ENCODE measurements at places on chromosomes 11 and 22. TPM values are rescaled to one million over a fixed set of nuclear protein-coding genes. Genes with fewer than 3 reads are reported as not detected.
A peak's percentile ranks its signal among the peaks of the same experiment; 100 is the strongest.

The CYB5R2 gene
- total RNA-seq, result 8.3 TPM

The KCNQ1OT1 gene
- 5.4 TPM for total RNA-seq

The PLAAT4 gene
- total RNA-seq, result 39.8 TPM

The GAL gene
- not detected for total RNA-seq

The LIF gene
- 6.6 TPM for total RNA-seq

The PATE2 gene
- total RNA-seq, result not detected

The C11orf21 gene
- total RNA-seq, result 1.4 TPM

The GGTLC3 gene
- total RNA-seq, result not detected

GRCh38 chr22:26970809-26971394, 313.5 kb downstream of the MIAT start:
- H3K27me3 ChIP-seq, result no peaks in the 10 kb centered on the region
- H3K4me1 ChIP-seq, result no peaks in the 10 kb centered on the region
- H3K36me3 ChIP-seq, result no peaks in the 10 kb centered on the region
- H3K27ac ChIP-seq, result no peak overlapping the region

GRCh38 chr11:130763087-130763980, 152.9 kb downstream of the SNX19 start:
- no peaks in the 10 kb centered on the region for H3K4me1 ChIP-seq
- H3K27ac ChIP-seq, result no peak overlapping the region
- no peak overlapping the region for H3K4me3 ChIP-seq
- H3K27me3 ChIP-seq, result no peaks in the 10 kb centered on the region

- no peaks in the 10 kb centered on the region for H3K27me3 ChIP-seq
- H3K4me1 ChIP-seq, result peaks cover 2% of the 10 kb centered on the region
- H3K36me3 ChIP-seq, result no peaks in the 10 kb centered on the region
- H3K27ac ChIP-seq, result no peak overlapping the region
- no peak for DNase-seq
Observed at GRCh38 chr11:86990515-86990914, 35.3 kb upstream of the FZD4 start.

- H3K4me1 ChIP-seq, result no peaks in the 10 kb centered on the region
- H3K27me3 ChIP-seq, result no peaks in the 10 kb centered on the region
- no peaks in the 10 kb centered on the region for H3K36me3 ChIP-seq
- peak; percentile 88 for DNase-seq
Observed at GRCh38 chr11:125141686-125142535, 22.6 kb upstream of the PKNOX2 start.

DNA sequence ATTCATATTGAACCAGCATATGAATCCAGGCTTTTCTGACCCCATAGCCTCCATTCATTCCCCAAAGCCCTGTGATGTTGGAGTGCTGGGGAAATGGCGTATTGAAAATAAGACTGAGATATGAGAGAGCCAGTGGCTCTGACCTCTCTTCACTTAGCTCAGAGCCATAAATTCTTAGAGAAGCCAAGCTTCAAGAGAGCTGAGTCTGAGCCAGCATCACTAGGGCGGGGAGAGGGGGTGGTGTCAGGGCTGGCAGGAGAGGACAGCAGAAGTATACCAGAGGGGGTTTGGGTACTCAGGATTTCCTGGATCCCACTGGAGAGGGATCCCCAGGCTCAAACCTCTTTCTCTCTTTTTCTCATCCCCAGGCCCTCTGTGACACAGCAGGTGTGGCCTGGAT, 16.7 kb upstream of the MOGAT2 start:
- H3K4me1 ChIP-seq, result no peaks in the 10 kb centered on the region
- no peaks in the 10 kb centered on the region for H3K27me3 ChIP-seq
- no peak for DNase-seq
- no peak overlapping the region for H3K27ac ChIP-seq
- H3K4me3 ChIP-seq, result no peak overlapping the region

GRCh38 chr11:2777871-2778629, 78.3 kb upstream of the KCNQ1OT1 start:
- no peaks in the 10 kb centered on the region for H3K4me1 ChIP-seq
- H3K27ac ChIP-seq, result no peak overlapping the region
- no peak overlapping the region for H3K4me3 ChIP-seq
- H3K27me3 ChIP-seq, result no peaks in the 10 kb centered on the region
- peak; percentile 44 for DNase-seq

DNA sequence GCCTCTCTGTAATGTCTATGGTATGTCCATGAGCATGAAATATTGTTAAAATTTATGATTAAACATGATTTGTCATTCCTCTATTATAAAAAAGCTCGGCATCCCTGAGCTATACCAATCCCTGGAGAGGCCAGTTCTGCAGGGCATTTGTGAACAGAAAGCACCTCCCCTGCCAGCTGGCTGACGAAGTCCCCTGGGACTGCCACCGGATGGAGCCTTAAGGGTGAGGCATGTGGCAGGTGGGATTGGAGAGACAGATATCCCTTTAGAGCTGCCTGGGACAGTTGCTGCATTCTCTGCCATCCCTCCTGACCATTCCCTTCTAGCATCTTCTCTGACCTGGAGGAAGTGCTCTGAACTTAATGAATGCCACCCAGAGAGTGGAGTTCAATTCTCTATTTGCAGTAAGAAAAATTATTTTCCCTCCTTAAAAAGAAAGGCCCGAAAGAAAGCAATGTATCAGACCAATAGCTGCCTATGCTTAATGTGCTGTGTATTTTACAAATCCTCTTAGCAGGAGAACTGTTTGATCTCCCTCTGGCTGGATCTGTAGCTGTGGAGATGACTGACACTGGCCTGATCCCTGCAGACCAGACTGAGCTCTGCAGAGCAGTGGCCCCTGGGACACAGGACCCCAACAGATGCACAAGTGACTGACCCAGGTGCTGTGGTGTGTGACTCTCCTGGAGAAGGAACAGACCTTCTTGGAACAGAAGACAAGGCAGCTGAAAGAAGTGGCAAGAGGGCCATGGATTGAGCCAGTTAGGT, 219.0 kb upstream of the NAV2 start:
- no peaks in the 10 kb centered on the region for H3K36me3 ChIP-seq
- no peaks in the 10 kb centered on the region for H3K4me1 ChIP-seq
- DNase-seq, result no peak

GRCh38 chr11:59756845-59757244, 1.7 kb downstream of the STX3 start:
- peaks cover 2% of the 10 kb centered on the region for H3K4me1 ChIP-seq
- H3K36me3 ChIP-seq, result peaks cover 2% of the 10 kb centered on the region
- H3K27me3 ChIP-seq, result no peaks in the 10 kb centered on the region
- H3K4me3 ChIP-seq, result no peak overlapping the region
- no peak for DNase-seq

GRCh38 chr11:35360055-35360530, 59.3 kb downstream of the SLC1A2 start:
- DNase-seq, result no peak
- no peaks in the 10 kb centered on the region for H3K4me1 ChIP-seq
- H3K27me3 ChIP-seq, result no peaks in the 10 kb centered on the region
- no peaks in the 10 kb centered on the region for H3K36me3 ChIP-seq
- H3K4me3 ChIP-seq, result no peak overlapping the region

DNA sequence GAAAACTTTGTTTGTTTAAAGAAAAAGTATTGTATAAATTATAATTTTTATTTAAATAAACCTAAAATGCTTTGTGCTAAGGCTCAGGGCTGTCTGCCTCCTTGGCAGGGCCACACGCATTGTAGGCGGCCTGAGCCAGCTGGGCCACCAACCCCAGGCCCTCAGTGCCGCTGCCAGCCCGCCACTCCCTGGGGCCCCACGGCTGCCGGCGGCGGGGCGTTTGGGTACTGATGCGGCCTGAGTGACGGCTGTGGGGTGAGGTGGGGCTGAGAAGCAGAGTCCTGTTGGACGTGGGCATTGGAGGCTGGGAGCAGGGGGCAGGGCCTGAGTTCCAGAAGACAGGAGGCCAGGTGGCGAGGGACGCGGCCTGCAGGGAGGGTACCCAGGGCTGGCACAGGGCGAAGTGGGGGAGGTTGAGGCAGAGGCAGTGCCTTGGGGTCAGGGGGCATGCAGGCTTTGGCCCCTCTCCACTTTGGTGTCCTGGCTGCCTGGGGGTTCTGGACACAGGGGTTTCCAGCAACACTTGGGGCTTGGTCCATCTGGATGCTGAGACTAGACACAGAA, 58.3 kb downstream of the CERK start:
- no peak for DNase-seq
- H3K4me3 ChIP-seq, result no peak overlapping the region
- no peaks in the 10 kb centered on the region for H3K4me1 ChIP-seq
- no peaks in the 10 kb centered on the region for H3K36me3 ChIP-seq
- H3K27me3 ChIP-seq, result no peaks in the 10 kb centered on the region
- no peak overlapping the region for H3K27ac ChIP-seq

DNA sequence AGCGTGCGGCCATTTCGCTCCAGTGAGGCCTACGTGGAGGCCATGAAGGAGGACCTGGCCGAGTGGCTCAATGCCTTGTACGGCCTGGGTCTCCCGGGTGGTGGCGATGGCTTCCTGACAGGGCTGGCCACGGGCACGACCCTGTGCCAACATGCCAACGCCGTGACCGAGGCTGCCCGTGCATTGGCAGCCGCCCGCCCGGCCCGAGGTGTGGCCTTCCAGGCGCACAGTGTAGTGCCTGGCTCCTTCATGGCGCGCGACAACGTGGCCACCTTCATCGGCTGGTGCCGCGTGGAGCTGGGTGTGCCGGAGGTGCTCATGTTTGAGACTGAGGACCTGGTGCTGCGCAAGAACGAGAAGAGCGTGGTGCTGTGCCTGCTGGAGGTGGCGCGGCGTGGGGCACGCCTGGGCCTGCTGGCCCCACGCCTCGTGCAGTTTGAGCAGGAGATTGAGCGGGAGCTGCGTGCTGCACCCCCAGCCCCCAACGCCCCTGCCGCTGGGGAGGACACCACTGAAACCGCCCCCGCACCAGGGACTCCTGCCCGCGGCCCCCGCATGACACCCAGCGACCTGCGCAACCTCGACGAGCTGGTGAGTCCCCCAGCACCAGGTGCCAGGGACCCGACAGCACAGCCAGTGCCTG, 1.8 kb downstream of the GAS2L1 start:
- H3K27ac ChIP-seq, result peak overlapping the region; percentile 62
- no peaks in the 10 kb centered on the region for H3K4me1 ChIP-seq
- no peak overlapping the region for H3K4me3 ChIP-seq
- no peaks in the 10 kb centered on the region for H3K27me3 ChIP-seq

GRCh38 chr22:42994917-42995562, 19.9 kb downstream of the PACSIN2 start:
- H3K4me1 ChIP-seq, result peaks cover 7% of the 10 kb centered on the region
- peak overlapping the region; percentile 42 for H3K4me3 ChIP-seq
- no peaks in the 10 kb centered on the region for H3K36me3 ChIP-seq
- H3K27me3 ChIP-seq, result no peaks in the 10 kb centered on the region
- peak; percentile 79 for DNase-seq
- H3K27ac ChIP-seq, result peak overlapping the region; percentile 79

GRCh38 chr11:17314232-17314547, 37.4 kb upstream of the NCR3LG1 start:
- H3K27ac ChIP-seq, result no peak overlapping the region
- no peaks in the 10 kb centered on the region for H3K4me1 ChIP-seq
- no peaks in the 10 kb centered on the region for H3K27me3 ChIP-seq
- H3K4me3 ChIP-seq, result no peak overlapping the region
- no peak for DNase-seq
- peaks cover 3% of the 10 kb centered on the region for H3K36me3 ChIP-seq

- peaks cover 4% of the 10 kb centered on the region for H3K4me1 ChIP-seq
- H3K27me3 ChIP-seq, result no peaks in the 10 kb centered on the region
- no peak overlapping the region for H3K27ac ChIP-seq
- peak; percentile 54 for DNase-seq
- no peaks in the 10 kb centered on the region for H3K36me3 ChIP-seq
Observed at GRCh38 chr22:23220485-23221350, 40.4 kb downstream of the BCR start.

- no peak overlapping the region for H3K4me3 ChIP-seq
- no peaks in the 10 kb centered on the region for H3K27me3 ChIP-seq
- peaks cover 6% of the 10 kb centered on the region for H3K4me1 ChIP-seq
- no peak overlapping the region for H3K27ac ChIP-seq
- H3K36me3 ChIP-seq, result peaks cover 4% of the 10 kb centered on the region
- DNase-seq, result no peak
Observed at GRCh38 chr11:12005476-12005875, 3.0 kb downstream of the DKK3 start.

DNA sequence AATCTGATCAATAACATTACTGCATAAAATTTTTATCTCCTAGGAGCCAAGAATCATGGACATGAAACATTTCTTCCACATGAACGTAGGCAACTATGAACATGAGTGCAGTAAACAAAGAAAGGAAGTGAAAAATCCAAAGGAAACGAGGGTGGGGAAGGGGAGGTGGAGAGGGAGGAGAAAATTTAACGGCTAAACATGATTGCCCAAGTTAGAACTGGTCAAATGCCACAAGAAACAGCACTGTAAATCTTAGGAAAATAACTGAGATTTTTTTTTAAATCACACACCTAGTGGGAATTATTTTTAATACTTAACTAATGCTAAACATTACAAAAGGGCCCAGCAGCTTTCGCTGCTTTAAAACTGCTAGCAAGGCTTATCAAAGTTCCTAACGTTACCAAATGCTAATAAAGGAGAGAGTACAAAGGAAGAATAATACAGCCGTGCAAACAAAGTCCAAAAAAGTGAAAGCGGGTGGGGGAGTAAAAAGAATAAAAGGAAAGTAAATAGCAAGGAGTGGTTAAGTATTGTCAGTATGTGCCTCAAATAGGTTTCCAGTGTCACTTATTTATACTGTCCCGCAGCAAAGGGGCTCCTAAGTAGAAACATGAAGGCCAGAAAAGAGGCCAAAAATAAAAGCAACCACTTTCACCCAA, 13.7 kb downstream of the NARS2 start:
- peaks cover 3% of the 10 kb centered on the region for H3K4me1 ChIP-seq
- H3K36me3 ChIP-seq, result no peaks in the 10 kb centered on the region
- H3K4me3 ChIP-seq, result no peak overlapping the region
- no peak for DNase-seq
- peak overlapping the region; percentile 57 for H3K27ac ChIP-seq

DNA sequence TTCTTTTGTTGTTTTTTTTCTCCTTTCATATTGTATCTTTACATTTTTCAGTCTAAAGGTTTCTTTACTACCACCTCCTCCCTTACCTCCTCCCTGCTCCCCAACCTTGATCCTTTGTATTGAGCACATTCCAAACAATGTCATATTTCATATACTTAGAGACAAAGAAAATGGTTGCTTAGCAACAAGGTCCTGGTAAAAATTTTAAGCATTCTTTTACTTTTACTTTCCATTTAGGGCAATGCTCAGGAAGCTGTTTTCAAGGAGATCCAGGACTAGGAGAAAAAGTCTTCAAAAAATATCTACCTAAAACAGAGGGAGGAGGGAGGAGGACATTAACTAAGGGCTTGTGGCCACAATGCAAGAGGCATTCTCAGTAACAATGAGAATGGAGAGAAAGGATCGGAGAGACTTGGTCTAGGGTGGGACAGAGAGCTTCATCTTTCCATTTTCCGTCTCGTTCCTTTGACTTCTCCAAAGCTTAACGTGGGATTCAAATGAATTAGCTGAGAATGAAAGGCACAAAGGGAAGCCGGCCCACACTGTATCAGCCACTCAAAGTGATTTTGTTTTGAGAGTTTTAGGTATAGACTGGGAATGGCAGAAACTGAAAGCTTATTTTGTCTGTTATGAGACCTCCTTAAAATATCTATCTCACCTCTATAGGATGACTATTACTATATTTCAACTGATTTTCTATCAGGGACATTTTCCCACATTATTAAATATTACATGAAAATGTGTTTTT, 455.7 kb downstream of the RAB38 start:
- no peak overlapping the region for H3K27ac ChIP-seq
- no peaks in the 10 kb centered on the region for H3K27me3 ChIP-seq
- no peak for DNase-seq
- H3K36me3 ChIP-seq, result no peaks in the 10 kb centered on the region
- H3K4me3 ChIP-seq, result no peak overlapping the region
